ENCODE measurements at places on chromosomes 6 and 20.
A peak's percentile ranks its signal among the peaks of the same experiment; 100 is the strongest.

- DNase-seq, result peak; percentile 89
These were observed 278.6 kb upstream of the TCF21 start for GRCh38 chr6:133610227-133610840.

DNA sequence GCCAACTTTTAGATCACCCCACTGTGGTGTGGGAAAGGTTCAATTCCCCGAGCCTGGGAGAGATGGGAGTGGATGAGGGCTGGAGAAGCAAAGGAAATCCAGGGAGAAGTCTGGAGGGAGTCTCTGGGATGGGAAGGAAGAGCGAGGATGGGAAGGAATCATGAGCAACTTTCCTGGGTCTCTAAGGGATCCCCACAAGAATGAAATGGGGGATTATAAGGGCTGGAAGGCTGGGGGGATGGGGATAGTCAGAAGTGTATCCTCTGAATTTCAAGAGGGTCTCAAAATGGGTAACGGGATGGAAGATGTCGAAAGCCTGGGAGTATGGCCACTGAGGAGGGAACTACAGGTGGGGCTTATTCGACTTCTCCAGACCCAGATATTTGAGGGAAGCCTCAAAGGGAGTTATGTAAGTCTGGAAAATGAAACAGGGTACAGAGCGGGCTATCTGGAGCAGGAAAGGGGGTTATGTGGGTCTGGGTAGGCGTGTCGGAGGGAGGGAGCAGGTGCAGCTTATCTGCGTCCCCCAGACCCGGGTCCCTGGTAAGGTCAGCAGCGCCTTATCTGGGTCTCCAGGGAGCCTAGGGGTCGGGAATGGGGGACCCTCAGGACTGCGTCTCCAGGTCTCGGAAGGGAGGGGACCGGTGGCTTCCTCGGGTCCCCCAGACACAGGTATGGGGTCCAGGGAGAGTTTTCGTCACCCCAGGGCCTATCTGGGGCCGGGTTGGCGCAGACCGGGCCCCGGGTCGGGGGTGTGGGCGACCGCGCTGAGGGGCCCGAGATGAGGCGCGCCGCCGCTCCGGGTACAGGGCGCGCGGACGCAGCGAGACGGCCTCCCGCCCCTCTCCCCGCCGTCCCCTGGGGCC lies 550 bp downstream of the PLAGL2 start:
- no peak for DNase-seq

DNA sequence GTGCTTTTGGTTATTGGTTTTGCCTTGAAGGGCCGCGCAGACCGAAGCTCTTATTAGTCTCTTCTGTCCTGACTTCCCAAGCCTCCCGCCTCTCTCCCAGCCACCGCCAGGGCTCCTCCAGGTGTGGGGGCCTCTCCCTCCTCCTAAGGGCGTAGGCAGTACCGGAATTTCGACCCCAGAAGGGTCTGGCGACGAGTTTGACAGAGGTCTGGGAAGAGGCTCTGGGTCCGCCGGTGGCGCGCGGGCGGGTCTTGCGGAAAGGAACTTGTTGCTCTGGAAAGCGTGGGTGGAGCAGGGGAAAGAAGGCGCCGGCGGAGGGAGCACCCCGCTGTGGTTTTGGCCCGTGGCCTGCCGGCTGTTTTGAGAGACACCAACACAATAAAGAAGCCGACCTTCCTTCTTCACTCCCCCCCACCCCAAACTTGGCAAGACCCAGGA lies 1.8 kb downstream of the PCSK2 start:
- DNase-seq, result no peak

- no peak for DNase-seq
These were observed 69.5 kb downstream of the TTLL2 start for GRCh38 chr6:167394339-167394738.

GRCh38 chr20:35586751-35587425 lies 28.7 kb upstream of the SPAG4 start:
- no peak for DNase-seq

DNA sequence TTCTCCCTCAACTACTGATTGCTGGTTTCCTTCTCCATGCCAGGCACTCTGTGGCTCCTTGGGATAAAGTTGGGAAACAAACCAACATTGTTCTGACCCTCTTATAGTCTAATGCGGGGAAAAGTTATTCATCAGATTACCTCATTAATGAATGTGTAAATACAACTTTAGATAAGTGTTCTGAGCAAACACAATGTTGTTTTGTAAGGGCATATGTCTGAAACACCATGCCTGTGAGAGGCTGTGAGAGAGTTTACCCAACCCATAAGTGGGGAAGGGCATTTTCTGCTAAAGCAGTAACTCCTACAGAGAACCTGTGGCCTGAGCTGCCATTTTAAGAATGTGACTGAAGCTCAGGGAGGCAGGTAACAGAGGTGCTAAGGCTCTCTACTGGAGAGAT lies 283.5 kb downstream of the KHDC1L start:
- DNase-seq, result no peak

GRCh38 chr6:142913511-142914047 lies 31.4 kb downstream of the HIVEP2 start:
- DNase-seq, result no peak

DNA sequence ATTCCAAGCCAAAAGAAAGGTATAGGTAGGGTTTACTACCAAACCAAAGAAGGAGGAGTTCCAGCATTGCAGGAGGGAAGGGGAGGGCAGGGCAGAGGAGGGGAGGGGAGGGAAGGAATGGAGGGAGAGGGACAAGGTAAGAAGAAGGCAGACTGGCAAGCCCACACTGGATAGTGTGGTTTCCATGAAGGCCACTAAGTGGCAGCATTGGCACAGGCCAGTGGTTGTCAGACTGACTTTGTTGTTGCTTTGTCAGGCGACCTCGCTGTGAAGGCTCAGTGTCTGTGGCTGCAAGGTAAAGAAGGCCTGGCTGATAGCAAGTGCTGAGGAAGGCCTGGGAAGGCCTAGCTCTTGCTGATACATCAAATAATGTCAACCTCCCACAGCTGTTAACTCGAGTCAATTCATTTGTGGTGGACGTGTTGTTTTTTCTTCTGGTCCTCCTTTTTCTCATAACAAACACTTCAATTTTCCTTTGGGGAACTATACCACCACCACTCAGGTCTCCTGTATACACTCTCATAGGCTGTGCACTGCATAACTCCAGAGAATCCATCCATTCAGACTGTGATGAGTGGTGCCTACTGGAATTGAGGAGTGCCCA lies 7.7 kb upstream of the ZNF334 start:
- peak; percentile 67 for DNase-seq

DNA sequence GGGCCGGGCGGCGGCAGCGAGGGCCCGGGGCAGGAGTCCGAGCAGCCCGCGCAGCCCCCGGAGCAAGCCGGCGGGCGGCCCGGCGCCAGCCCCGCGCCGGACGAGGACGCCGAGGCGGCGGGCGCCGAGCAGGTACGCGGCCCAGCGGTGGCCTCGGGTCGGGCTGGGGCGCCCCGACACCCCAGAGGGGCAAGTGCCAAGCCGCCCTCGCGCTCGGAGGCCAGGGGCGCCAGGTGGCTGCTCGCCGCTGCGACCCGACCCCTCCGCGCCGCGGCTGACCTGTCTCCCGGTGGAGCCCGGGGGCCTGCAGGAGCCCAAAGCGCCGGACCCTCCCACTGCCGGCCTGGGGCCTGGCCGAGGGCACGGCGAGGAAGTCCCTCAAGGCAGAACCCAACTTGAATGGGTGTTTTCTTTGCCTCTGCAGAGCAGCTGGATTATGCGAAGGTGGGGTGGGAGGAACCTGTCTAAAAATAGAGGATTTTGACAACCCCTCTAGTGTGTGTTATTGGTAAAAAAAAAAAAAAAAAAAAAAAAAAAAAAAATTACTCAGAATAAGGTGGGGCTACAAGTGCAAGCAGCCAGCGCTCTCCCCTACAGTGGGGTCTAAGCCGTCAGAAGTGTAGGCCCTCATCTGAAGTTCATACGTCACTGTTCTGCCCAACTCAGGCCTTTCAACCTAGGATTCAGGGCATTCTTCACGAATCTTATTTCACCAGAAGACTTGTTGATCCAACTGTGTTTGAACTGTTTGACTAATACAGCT lies 609 bp downstream of the OGFRL1 start:
- peak; percentile 37 for DNase-seq

DNA sequence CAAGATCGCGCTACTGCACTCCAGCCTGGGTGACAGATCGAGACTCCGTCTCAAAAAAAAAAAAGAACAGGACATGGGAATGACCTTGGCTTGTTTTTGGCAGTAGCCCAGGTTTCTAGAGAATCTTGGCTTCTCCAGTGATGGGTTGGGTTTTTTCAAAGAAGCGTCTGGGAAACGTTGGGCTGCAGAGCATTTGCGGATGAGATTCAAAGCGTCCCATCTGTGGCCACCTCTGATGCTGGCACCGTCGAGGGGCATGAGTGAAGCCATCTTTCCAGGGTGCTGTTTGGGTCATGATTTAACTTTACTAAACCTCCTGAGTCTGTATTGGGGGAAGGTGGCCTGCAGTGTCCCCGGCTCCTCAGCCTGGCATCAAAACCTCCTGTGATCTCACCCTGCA lies 43.2 kb upstream of the SRF start:
- peak; percentile 68 for DNase-seq

DNA sequence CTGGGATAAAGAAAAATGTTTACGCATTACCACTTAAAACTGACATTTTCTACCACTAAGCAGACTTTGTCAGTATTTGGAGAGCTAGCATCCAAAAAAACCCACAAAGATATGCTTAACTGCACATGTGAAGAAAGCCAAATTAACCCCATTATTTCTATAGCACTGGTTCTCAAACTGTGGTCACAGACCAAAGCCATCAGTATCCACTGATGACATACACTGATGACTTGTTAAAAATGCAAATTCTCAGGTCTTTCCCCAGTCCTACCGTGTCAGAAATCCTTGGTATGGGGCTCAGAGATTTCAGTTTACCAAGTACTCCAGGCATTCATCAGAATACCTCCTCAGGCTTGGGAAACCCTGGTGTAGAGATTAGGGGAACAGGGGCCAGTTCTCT lies 230.2 kb downstream of the PTPRK start:
- DNase-seq, result no peak

DNA sequence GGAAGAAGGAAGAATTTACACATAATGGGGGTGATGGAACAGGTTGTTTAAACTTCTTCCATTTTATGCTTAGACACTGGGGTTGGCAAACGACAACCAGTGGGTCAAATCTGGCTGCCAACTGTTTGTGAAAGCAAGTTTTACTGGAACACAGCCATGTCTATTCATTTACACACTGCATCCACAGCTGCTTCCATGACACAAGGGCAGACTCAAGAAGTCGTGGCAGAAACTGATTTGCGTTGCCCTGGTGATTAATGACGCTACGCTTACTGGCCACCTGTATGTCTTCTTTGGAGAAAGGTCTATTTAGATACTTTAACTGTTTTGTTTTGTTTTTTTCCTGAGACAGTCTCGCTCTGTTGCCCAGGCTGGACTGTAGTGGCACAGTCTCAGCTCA lies 19.0 kb downstream of the CTCFL start:
- DNase-seq, result no peak

DNA sequence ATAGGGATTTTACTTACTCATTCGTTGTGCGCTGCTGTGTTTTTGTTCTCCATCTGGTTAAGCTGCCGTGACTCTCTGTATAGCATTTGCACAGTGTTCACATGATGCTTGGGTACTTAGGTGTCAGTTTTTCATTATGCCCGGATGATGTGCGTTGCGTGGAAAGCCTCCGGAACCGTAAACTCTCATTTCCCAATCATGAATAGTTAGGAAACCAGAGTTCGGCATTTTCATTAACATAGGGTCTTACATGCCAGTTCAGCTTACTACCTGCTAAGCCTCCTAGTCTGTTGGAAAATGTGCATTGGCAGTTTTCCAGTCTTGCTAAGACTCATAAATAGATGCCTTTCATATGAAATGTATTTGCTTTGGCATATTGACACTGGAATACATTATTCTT lies 483.4 kb upstream of the FLRT3 start:
- DNase-seq, result no peak

DNA sequence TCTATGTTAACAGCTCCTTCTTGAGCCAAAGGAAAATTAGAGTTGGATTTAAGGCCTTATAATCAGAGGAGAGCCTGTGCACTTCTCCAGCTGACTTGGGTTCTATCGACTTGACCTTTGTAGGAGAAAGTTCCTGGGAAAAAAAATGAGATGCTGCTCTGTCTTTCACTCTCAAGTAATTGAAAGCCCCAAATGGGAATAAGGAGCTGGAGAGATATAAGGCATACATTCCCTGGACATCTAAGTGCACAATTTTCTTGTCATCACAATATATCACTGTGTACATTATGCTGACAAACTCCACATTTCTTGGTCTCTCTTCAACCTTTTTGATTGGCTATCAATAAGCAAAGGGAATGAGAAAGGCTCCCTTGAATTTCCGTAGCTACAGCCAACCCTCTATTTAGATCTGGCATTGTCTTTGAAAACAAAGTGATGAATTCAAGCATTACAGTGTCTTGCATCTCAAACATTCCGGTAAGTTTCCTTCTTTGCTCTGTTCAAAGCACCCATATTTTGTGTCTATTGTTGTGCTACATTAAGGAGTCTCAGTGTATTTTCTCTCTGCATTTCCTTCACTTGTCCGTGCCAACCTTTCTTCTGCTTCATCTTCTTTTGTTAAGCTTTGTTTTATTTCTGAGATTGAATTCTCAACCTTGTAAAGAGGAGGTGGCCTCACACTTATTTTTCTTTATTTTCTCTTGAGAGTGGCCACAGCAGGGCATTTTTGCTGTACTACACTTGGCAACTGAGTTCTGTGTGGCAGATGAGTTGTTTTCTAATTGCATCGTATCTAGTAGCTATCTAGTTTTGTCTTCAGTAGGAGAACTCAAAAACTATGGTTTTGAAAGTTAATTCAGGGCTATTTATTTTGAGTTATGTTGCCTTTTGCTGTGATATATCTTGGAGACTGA lies 450.3 kb upstream of the MAN1A1 start:
- no peak for DNase-seq

- DNase-seq, result no peak
These were observed 64.1 kb upstream of the F13A1 start for GRCh38 chr6:6384520-6384919.

- no peak for DNase-seq
These were observed 21.7 kb upstream of the DAAM2 start for GRCh38 chr6:39770446-39770845.

DNA sequence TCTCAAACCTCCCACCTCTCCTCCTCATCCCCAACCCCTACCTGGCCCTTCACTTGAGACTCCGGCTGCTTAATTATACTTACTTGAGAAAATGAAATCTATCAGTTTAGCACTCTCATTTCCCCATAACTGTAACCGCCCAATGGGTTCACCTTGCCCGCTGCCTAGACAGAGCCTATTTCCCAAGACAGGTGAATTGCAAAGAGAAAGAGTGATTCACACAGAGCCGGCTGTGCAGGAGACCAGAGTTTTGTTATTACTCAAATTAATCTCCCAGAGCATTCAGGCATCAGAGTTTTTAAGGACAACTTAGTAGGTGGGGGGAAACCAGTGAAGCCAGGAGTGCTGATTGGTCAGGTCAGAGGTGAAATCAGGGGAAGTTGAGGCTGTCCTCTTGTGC lies 301.4 kb upstream of the CDYL start:
- no peak for DNase-seq

GRCh38 chr20:16263582-16263981 lies 309.7 kb downstream of the KIF16B start:
- DNase-seq, result no peak

Measured in fibroblast of mammary gland (primary cell).